COR-L47 (cell line): ENCODE measurements at places on chromosomes 1 and 21.

- peak; percentile 30 for DNase-seq
Observed at GRCh38 chr1:46517010-46517600, 27.5 kb downstream of the DMBX1 start.

- peak; percentile 65 for DNase-seq
Observed at GRCh38 chr21:39562791-39563770, 49.7 kb upstream of the B3GALT5 start.

- no peak for DNase-seq
Observed at GRCh38 chr1:56520016-56520601, 59.3 kb downstream of the PLPP3 start.

DNA sequence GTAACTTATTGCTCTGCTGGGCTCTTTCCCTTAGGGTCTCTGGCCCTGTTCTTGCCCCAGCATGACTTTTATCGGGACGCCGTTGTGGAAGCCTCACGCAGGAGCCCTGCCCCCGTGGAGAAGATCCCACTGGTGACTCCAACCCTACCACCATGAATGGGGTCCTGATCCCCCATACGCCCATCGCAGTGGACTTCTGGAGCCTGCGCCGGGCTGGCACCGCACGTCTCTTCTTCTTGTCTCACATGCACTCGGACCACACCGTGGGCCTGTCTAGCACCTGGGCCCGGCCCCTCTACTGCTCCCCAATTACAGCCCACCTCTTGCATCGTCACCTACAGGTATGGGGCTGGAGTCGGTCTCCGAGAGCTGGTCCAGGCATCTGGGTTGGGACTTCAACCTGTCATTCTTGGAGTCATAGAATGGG lies 322 bp downstream of the DCLRE1B start:
- DNase-seq = peak; percentile 15
